ENCODE measurements at places on chromosomes 7 and 10.

GRCh38 chr7:30514776-30515175 is 10.1 kb upstream of the GGCT start:
- no peak for DNase-seq

GRCh38 chr10:103083977-103084320 is 109.1 kb downstream of the NT5C2 start:
- no peak for DNase-seq

GRCh38 chr10:70652761-70653657 is 19.3 kb upstream of the ADAMTS14 start:
- no peak for DNase-seq

GRCh38 chr7:70040051-70040450 is 441.8 kb downstream of the AUTS2 start:
- no peak for DNase-seq
